CD4-positive, alpha-beta T cell treated with Interleukin-21 for 1 hour (primary cell): ENCODE measurements at places on chromosomes 4 and X.

DNA sequence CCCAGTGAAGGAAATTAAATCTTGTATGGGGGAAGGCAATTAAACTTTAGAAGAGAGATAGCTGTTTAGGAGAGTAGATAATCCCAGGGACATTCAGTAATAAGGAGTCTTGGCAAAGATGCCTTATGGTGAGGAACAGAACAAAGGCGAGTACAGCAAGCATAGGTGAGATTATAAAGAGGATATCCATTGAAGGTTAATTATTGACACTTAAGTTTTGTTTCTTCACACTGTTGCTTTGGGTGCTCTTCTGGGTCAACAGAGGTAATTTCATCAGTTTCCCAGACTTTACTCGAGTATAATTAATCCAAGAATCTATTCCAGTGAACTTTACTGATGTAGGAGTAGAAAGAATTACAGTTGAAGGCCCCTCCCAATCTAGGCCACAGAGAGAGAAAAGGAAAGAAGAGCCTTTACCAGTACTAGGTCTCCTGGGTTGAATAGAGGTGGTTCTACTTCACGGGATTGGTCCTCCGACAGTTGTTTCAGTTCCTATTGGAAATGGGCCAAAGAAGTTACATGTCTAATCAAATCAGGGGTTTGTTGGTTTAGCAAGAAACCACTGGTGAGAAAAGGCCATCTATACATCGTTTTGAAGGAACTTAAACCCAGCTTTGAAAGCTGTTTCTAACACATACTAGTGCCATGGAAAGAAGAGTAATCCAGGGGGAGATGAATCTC, 27.2 kb downstream of the EPGN start:
- peak; percentile 21 for DNase-seq

DNA sequence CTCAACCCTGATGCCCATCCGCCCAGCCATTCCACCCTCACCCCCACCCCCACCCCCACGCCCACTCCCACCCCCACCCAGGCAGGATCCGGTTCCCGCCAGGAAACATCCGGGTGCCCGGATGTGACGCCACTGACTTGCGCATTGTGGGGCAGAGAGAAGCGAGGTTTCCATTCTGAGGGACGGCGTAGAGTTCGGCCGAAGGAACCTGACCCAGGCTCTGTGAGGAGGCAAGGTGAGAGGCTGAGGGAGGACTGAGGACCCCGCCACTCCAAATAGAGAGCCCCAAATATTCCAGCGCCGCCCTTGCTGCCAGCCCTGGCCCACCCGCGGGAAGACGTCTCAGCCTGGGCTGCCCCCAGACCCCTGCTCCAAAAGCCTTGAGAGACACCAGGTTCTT, at the start of gene MAGEA1:
Gene MAGEA1, plus strand, starts transcription at position 154 of the 400 bp plus-strand sequence. CDS start 3,106 bp downstream, outside the sequence.
- no peak for DNase-seq

DNA sequence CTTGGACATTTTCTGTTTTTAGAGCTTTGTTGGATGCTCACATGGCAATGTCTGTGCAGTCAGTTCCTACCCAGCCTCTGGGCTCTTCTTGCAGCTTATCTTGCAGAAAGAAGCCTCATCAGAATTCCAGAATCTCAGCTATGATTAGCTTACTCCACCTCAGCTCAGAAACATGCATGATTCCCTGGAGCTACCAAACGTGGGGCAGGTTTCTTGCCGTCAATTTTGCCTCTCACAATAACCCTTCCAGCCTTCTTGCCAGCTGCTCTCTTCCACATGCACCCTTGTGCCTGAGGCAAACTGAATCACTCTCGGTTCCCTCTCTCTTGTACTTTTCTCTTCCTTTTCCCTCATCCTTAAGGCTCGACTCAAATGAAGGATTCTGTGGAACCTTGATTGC, 141.4 kb downstream of the PTTG2 start:
- no peak for DNase-seq

- no peak for DNase-seq
These were observed 63.0 kb downstream of the MBNL3 start for GRCh38 chrX:132425744-132426318.

DNA sequence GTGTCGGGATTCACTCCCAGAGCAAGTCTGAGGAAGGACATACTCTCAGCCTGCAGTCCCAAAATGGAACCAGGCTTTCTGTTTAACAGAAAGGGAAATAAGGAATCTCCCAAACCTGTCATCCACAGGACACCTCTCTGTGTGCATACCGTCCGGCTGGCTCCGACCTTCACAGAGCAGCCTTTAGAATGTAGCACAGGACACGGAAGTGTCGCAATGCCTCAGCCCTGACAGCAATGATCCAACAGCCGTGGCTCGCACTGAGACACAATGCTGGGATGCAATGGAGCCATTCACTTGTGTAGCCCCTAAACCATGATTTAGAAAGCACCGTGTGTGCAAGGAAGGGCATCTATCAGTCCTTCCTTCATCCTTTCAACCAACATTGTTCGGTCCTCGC, 15.5 kb upstream of the HELT start:
- DNase-seq: no peak

GRCh38 chrX:12949927-12950656, 24.8 kb upstream of the TMSB4X start:
- peak; percentile 89 for DNase-seq

- DNase-seq: peak; percentile 75
These were observed 227.7 kb downstream of the BCOR start for GRCh38 chrX:39869846-39870601.

DNA sequence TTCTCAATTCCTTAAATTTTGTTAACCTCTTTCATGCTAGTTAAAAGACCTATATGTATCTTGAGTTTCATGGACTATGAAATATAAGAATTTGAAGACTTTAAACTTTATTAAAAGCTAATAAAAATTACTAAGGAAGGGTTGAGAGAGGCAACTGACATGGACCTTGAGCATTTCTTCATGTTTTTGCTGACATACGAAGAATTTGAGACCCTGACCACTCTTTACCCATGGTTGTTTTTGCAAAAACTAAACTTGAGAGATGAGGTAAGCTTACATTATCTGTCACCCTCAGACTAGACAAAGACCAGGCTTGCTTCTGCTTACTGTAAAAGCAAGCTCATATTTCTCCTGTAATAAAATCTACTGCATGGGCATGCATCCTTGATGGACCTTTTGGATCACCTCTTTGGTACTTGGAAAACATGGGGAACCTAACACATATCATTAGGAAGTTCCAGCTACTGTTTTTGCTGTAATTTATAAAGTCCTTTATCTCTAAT, 338.2 kb upstream of the PABPC4L start:
- no peak for DNase-seq

DNA sequence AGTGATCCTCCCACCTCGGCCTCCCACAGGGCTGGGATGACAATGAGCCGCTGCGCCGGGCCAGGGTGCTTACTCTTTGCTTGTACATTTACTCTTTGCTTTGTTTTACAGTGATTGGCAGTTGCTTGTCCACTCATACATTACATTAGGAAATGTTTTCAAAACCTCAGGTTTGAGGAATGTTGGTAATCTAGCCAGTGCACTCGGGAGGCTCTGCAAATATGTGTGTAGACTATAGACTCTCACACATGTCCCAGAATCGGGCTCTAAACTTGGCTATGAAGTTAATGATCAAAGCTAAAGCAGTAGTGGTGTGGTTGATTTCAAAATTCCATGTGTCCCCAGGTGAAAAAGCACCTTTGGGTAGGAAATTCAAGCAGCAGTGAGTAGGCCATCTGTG, 20.5 kb downstream of the TRMT44 start:
- DNase-seq: no peak

DNA sequence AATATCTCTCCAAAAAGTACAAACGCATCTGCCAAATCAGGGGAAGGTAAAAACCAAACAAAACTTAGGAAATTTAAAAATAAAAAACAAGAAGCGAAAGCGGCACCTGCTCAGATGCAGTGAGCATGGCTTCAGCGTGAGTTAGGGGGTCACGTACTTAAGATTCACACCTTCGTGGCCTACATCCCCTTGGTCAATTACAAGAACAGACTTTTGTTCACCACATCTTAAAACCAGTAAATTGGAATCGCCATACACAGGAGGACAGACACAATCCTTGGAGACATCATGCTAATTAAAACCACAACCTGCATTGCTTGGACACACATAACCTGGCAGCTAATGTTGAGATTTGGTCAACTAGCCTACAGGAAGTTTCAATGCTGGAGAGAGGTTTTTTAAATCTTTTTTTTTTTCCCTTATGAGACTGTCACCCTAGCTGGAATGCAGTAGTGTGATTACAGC, 12.5 kb upstream of the SEL1L3 start:
- no peak for DNase-seq

- DNase-seq: no peak
These were observed 175.1 kb upstream of the KIT start for GRCh38 chr4:54482529-54483200.

DNA sequence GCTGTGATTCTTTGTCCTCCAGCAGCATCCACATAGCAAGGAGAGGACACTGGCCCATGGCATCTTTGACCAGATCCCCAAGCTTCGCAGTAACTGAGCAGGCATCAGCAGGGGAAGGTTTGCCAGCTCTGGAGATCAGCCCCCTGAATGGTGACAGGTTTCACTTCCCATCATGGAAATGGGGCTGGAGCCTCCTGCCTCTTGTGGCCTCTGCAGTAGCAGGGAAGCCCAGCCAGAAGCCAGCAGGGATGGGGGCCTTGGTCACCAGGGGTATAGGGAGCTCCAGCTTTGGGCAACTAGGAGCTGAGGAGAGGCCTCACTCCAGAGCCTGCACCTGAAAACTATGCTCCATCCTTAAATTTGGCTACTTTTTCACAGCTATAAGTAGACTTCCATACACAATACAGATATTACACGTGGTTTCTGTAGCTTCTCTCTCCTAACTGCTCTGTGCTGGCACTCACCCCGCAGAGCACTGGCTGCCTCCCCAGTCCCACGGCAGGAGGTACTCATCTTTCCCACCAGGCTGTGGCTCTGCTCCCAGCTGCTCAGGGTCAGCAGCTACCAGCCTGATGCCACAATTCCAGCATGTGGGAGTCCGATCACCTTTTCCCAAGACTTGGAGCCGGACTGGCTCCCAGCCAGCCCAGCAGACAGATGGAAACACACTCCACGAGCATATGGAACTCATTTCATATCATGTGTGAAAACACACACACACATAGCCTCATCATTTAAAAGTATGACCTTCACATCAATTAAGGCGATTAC, 2.8 kb downstream of the TMEM271 start:
- no peak for DNase-seq

DNA sequence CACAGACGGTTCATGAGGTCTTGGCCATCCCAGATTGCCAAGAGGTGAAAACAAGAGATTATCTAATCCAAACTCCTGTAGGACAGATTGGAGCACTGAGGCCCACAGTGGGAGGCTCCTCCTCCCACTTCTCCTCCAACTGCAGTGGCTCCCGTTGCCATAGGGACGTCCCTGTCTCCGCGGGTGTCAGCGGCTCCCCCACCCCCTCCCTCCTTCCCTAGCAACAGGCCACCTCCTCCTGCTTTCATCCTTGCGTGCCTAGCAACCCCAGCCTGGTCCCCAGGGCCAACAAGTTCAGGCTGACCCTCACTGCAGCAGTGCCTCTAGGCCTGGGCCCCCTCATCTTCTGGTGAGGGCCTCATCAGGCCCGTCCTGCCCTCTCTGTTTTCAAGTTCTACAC, 6.8 kb upstream of the IQSEC2 start:
- peak; percentile 52 for DNase-seq

DNA sequence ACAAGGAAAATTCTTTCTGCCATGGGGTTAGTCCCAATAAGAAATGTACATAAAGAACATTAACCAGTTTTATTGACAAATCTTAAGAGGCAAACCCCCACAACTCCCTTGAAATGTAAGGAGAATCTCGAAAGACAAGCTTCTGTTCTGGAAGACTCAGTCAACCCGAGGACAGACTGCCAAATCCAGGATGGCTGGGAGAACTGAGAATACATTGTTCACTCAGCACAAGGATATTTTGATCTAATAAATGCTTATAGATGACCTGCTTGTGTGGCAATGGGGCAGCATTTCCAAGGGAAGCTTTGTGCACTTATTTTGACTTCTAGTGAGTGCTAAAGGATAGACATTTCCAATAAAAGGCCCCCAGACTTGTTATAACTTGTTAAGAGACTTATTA, 280.4 kb downstream of the DHX15 start:
- no peak for DNase-seq

GRCh38 chr4:102007959-102008425, 217.5 kb downstream of the BANK1 start:
- DNase-seq: no peak

DNA sequence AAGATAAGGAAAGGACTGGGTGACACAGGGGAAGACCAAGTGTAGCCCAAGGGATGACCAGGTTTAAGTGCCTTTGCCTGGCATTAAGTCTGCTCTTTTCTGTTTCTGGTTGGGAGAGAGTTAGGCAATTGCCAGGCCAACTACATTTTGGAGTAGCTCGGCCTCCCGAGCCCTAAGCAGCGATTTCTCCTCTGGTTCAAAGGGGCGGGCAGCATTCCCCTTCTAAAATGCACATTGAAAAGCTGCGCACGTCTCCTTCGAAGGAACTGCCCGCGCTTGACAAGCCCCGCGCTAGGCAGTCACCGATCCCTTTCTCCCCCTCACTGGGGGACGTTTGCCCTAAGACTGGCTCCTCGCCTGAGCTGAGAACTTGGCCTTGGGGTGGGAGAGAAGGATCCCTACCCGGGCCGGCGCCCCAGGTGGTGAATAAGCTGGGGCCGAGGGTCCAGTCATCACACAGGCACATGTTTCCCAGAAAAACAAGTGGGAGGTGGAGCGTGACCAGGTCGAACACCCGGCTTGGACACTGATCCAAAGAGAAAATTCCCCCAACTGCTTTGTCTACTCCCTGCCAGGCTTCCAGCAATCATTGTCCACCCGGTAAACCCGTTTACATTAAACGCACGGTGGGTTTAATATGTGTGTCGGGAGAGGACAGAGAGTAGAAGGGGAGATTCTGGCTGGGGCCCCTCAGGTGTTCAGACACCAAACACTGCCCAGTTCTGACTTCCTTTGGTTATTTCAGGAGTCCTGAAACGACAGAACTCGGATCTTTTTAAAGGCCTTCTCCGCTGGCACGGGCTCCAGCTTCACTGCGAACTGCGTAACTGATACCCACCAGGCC, 4.0 kb downstream of the ARX start:
- no peak for DNase-seq

GRCh38 chr4:110780538-110780937, 157.7 kb upstream of the PITX2 start:
- no peak for DNase-seq

DNA sequence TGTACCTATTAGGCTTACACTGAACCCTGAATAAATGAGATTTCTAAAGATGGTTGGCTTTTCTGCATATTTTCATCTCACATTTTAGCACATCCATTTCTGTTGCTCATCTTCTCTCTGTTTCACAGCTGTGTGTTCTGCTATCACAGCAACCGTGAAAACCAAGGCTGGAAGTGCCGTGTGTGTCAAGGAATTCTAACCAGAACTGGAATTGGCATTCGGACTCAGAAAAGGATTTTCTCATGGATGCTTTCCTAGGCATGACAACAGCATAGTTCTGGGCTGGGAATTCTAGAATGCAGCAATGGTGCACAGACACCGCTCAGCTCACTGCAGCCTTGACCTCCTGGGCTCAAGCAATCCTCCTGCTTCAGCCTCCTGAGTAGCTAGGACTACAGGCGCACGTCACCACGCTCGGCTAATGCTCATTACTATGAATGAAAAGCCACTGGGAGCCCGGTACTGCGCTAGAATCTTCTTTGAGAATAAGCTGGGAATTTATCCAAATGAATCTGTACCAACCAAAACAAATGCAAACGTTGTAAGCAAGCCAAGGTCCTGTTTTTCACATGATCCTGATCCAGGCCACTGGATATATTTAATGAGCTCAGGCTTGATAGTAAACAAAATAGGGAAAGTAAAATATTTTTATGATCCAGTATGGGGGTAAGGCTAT, 105.2 kb downstream of the RBM47 start:
- no peak for DNase-seq
